ENCODE measurements at places on chromosomes 4 and X.

- DNase-seq, result no peak
These were observed 40.9 kb downstream of the JADE3 start for GRCh38 chrX:46953137-46953527.

DNA sequence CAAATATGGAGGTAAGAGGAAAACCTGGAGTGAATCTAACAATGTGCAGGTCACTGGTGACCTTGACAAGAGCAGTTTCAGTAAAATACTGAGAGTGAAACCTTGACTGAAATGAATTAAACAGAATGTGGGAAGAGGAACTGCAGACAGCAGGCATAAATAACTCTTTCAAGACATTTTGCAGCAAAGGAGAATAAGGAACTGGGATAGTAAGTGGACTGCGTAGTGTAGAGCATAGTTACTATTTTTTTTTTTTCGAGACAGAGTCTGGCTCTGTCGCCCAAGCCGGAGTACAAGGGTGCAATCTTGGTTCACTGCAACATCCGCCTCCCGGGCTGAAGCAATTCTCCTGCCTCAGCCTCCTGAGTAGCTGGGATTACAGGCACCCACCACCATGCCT is 24.0 kb downstream of the RBMX start:
- no peak for DNase-seq

GRCh38 chrX:19897091-19897490 is 9.7 kb upstream of the SH3KBP1 start:
- DNase-seq, result no peak

GRCh38 chrX:1679238-1679637 is 64.4 kb downstream of the ASMT start:
- DNase-seq, result no peak

- peak; percentile 27 for DNase-seq
These were observed 184.6 kb upstream of the KIT start for GRCh38 chr4:54473077-54473545.

GRCh38 chr4:42671431-42672194 is 14.7 kb upstream of the ATP8A1 start:
- DNase-seq, result no peak

DNA sequence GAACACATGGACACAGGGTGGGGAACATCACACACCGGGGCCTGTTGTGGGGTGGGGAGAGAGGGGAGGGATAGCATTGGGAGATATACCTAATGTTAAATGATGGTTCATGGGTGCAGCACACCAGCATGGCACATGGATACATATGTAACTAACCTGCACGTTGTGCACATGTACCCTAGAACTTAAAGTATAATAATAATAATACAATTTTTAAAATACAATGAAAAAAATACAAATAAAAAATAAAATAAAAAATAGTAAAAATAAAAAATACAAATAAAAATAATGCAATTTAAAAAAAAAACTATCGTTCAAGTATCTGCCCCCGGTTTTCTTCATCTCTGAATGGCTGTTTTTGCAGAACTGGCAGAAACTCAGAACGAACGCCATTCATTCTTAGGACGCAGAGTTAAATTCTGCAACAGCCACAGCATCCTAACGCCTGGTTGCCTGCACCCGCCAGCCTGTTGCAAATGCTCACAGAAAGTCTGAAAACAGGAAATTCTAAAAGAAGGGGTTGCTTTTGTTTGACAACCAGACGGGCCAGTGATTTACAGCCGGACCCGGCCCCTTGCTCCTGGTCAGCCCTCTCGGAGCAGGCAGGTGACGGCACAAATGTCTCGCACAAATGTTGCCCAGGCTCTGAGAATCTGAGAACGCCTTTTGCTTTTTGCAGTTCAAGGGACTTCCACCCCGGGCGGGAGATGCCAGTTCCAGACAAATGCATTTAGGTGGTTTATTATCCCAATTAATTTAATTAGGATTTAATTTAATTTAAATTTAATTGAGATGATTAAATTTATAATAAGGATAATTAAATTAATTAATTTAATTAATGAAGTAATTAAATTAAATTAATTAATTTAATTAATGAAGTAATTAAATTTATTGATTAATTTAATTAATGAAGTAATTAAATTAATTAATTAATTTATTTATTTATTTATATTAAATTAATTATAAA is 47.8 kb downstream of the CRLF2 start:
- DNase-seq, result no peak

GRCh38 chr4:4269856-4270255 is 20.1 kb downstream of the LYAR start:
- no peak for DNase-seq

DNA sequence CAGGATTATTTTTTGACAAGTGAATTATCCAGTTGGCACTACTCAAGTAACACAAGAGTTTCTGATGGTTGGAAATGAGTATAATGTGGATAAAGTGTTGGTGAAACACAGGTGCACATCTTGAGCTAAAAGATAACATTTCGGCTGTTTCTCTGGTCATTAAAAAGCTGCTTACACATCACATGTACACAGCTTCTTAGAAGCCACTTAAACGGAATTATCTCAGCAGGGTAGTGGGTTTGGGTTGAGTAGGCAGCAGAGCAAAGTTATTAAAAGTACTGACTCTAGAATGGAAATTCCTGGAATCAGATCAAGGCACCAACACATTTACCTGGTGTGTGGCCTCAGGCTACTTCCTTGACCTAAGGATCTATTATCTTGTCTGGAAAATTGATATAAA is 55.4 kb upstream of the RASSF6 start:
- DNase-seq, result no peak

- no peak for DNase-seq
These were observed 224.5 kb upstream of the GPRIN3 start for GRCh38 chr4:89531932-89532640.

DNA sequence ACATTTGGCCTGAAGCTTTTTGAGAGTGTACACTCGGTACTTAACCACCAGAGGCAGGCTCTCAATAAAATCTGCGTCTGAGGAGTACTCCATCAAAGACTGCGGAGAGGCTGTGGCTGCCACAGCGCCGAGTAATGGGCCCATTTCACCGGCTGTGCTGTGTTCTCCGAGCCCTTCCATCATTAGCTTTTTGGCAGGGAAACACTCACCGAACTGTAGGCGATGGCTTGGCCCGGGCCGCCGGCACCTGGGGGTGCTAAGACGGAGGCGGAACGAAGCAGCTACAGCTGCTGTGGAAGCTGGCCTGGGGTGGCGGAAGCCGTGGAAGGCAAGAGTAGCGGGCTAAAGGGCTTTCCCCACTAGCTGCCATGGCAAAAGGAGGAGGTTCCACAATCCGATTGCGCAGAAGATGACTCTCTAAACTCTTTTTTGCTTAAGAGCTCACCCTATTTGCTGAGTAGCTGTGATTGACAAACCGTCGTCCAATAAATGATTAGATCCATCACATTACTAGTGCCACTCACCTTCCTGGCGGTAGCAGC is 48.5 kb upstream of the PABPC1L2A start:
- no peak for DNase-seq

DNA sequence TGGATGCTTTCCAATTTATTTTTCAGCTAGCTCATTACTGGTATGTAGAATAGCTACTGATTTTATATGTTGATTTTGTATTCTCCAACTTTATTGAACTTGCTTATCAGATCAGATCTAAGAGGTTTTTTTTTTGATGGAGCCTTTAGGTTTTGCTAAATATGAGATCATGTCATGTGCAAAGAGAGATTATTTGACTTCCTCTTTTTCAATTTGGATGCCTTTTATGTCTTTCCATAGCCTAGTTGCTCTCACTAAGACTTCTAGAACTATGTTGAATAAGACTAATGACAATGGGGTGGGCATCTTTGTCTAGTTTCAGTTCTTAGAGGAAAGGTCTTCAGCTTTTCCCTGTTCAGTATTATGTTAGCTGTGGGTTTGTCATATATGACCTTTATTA is 11.7 kb downstream of the MAGEE1 start:
- no peak for DNase-seq

DNA sequence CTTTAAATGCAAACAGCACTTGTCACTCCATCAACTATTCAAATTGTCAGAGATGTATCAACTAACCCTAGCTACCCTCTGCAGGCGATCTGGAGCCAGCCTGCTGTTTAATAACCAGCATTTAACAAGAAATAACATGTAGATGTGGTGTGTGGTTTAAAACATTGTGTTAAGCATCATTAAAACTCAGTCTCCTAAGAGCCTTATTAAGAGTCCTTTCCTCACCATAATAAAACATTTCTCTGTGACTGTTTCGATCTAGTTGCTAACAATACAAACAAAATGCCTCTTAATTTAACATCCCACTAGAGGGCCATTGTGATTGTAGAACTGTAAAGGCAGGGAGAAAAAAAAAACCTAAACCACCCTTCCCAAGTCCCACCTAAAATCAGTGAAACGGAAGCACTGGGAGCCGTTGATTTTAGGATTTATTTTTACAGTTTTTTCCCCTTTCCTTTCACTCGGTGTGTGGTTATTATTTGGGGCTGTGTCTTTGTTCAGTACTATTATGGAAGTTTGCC is 708.6 kb downstream of the C4orf33 start:
- no peak for DNase-seq

- no peak for DNase-seq
These were observed 1342.3 kb upstream of the AGA start for GRCh38 chr4:178784491-178784890.

GRCh38 chr4:148831945-148832344 is 389.7 kb upstream of the NR3C2 start:
- no peak for DNase-seq

- DNase-seq, result no peak
These were observed 135.0 kb downstream of the AMMECR1 start for GRCh38 chrX:110182865-110183264.

GRCh38 chr4:76429636-76430035 is 5.4 kb upstream of the SHROOM3 start:
- no peak for DNase-seq

DNA sequence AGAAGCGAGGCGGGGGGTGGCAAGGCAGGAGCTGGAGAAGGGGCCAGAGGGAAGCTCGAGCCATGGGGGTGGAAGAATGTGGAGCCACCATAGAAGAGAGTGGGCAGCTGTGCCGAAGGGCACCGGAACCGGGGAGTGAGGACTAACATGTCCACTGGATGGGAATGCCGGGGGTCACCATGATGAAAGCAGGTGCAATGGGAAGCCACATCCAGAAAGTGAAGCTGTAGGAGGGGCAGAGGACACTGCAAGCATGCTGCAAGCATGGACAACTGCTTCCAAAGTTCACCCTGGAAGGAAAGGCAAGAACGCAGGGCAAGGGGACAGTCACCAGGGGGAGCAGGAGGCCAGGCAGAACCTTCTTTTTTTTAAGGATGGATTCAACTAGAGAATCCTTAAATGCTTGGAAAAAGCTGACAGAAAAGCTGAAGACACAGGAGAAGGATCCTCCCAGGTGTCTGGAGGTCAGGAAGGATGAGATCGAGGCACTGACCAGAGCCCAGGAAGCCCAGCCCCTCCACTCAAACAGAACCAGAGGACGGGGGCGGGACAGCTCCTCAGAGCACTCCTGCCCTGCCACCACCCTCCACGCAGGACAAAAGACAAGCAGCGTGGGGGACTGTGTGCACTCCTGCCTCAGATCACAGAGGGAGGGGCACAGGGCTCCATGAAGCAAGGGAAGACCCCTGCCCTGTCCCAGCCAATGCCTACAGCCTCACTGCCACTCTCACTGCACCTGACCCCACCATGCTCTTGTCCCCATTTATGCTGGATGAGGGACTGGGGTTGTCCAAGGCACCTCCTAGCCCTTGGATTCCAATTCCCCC is 169.2 kb downstream of the AFAP1 start:
- DNase-seq, result no peak

- DNase-seq, result no peak
These were observed 8.0 kb downstream of the HHIP start for GRCh38 chr4:144653781-144654545.

DNA sequence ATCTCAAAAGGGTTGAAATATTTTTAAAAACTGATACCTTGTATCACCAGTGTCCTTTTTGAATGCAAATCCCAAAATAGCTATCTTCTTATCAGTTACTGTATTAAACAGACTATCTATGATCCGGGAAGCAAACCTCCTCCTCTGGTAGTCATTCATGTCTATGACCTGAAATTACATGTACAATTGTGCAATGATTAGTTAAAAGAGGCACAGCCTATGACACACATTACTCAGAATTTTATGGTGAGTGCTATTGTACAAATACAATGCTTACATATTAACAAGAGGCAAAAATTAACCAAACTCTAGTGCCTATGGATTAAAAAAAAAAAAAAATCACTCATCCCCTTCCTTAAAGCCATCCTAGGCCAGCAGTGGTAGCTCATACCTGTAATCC is 21.7 kb downstream of the UGDH start:
- DNase-seq, result no peak

DNA sequence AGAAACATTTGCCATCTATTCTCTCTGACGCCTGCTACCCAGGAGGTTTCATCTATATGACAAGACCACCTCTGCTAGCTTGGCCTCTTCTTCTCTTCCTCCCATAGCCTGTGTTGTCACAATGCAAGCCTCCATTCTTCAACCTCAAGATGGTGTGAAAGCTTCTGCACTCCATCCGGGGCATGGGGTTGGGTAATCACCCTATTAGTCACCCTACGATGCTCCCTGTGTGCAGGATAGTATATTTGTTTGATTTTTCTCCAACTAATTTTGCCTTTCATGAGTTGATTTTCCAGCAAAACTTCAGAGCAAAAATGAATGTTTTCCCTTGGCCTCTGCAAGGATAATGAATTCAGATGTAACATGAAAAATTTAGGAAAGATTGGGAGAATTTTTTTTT is 128.0 kb upstream of the STS start:
- no peak for DNase-seq

DNA sequence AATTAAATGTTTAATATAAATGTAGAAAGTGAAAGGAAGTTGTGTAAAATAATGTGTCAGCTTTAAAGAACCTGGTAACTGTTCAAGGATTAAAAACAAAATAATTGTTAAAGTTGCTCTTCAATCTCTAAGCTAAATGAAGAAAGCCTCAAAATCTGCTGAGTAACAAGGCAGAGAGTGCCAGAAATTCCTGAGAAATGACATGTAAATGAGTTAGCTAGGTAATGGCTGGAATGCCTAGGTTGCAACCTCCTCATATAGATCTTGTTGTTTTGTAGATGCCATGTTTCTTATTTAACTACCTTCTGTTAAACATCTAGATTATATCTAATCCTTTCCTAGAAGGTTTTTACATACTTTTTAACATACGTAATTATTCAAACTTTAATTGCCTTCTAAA is 763.6 kb upstream of the AGA start:
- no peak for DNase-seq

DNA sequence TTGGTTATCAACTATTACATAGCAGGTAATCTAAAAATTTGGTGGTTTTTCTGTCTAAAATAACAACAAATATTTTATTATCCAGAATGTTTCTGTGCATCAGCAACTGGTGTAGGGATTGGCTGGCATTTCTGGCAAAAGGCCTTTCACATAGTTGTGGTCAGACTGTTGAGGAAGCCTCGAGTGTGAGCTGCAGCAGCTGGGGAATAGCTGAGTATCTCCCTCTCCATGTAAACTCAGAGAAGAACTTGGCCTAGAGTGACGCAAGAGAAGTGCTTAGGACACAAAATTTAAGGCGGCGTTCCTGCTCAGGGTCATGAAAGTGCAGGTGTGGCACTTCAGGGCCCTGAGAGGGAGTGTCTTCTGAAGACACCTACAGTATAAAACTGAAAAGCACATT is 558.9 kb downstream of the SPOCK3 start:
- no peak for DNase-seq
